ENCODE measurements at places on chromosomes 6 and 20. TPM values are rescaled to one million over a fixed set of nuclear protein-coding genes. Genes with fewer than 3 reads are reported as not detected.

GRCh38 chr6:136307351-136307750 lies 17.7 kb upstream of the BCLAF1 start:
- no peak for DNase-seq

- no peak for DNase-seq
These were observed 131.7 kb downstream of the GPX5 start for GRCh38 chr6:28657381-28657768.

DNA sequence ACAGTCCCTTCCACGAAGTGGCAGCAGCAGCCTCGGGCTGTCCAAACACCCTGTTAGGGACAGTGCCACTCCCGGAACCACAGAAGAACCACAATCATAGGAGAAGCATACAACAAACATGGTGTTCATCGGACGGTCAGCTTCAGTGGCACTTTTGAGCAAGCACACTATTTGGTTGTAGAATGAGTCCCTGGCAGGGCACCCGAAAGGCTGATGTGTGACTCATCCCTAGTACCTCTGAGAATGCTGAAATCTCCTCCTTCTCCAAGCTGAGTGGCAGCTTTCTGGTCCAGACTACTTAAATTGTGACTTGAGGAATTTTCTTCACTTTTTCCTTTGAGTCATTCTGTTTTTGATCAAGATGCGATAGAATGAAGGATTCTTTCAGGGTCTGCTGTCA lies 282.5 kb downstream of the ESR1 start:
- DNase-seq = no peak

DNA sequence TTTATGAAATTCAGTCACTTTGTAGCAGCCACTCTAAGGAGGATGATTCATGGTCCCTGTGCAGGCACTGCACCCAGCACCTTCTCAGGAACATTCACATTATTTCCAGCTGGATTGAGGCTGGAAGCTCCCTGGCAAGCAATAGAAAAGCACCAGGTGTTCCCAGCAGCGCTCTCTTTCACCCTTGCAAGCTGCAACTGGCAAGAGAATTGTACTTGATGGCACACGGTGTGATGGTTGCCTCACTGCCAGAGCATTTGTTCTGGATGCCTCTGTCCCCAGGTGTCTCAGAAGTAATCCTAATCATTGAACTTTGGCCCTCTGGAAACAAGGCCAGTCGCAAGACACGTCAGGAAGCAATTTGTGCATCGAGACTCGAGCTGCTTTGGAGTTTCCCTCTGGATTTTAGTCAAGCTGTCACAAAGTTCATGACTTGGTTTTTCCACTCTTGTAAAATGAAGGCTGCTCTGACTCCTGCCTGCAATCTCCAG lies 24.9 kb upstream of the PHACTR2 start:
- no peak for DNase-seq

- no peak for DNase-seq
These were observed 90.5 kb upstream of the VGLL2 start for GRCh38 chr6:117174835-117175360.

GRCh38 chr6:45997875-45998506 lies 17.7 kb downstream of the CLIC5 start:
- no peak for DNase-seq

DNA sequence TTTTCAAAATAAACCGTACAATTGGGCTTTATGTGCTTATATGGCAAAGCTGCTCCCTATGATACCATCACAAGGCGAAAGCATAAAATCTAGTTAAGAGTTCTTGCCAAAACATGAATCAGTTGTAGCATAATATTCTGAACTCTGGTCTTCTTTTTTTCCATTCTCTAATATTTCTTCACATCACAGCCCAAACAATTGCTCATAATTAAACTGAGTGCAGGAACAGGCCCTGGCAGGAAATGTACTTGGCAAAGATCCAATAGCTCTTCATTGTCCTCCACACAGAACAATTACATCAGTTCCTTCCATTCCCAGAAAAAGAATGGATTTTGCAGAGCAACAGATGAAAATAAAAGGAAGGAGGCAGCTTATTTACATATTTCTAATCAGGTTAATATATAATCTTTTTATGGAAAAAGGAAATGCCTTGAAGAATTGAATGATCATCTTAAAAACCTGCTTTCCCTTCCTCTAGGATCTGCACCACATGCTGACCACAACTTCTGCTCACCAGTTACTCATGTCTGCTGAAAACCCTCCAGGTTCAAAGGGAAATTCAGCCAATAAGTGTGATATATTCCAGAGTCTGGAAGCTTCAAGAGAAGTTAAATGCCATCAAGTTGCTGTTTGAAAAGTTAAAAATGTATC lies 123.3 kb upstream of the COL21A1 start:
- no peak for DNase-seq

DNA sequence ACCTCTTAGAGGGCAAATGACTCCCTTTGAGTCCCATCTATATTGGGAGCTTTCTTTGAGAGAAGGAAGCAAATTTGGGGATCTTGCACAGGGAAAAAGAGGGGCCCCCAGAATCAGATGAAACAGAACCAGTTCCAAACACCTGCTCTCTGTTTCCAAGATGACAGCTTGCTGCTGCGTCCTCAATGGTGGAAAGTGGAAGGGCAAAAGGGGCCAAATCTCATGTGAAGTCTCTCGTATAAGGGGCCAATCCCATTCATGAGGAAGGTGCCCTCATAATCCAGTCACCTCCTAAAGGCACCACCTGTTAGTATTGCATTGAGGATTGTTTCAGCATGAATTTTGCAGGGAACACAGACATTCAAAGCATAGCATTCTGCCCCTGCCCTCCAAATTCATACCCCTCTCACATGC lies 483 bp upstream of the SERPINB1 start:
- DNase-seq = no peak

- no peak for DNase-seq
These were observed 588.6 kb upstream of the MANEA start for GRCh38 chr6:94988701-94989100.

DNA sequence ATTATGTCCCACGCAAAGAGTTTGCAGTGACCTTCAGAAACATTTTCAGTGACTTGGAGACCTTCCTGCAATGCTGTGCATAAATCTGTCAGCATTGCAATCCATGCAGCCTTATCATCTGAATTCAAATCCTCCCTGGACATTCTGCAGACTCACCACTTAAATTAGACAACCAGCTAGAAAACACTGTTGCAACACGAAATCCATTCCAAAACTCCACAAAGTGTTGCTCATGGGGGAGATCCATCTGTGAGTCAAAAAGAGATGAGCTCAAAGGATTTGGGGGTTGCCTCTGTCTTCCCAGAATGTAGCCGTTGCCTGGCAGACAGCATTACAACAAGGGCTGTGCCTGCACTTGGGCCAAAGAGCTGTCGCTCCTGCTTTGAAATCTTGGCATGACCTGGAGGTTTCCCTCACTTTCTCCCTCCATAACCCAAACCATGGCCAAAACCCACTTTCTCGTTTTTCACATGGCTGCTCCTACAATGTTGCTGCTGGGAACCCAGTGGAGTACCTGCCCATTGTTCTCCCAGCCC lies 163.5 kb upstream of the CDYL start:
- no peak for DNase-seq

- DNase-seq = no peak
These were observed 63.8 kb downstream of the TNFRSF21 start for GRCh38 chr6:47245745-47246371.

SCRT2 gene
- not detected for total RNA-seq

GRCh38 chr6:100622907-100623692 lies 158.4 kb upstream of the SIM1 start:
- no peak for DNase-seq

- DNase-seq = no peak
These were observed 2.3 kb downstream of the KLHDC3 start for GRCh38 chr6:43016176-43016942.

DNA sequence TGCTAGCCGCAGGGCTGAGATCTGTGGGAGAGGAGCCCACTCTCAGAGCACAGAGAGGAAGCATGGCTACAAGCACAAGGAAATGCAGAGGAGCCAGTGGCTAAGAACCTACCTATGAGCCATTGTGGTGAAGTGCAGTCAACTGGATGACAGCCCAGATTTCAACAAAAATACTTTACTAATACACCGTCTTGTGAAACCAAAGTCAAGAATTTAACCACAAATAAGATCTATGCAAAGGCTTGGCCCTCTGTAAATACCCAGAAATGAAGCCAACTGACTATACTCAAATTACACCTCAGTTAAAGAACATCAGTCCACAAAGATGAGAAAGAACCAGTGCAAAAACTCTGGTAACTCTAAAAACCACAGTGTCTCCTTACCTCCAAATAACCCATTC lies 40.1 kb upstream of the PTCHD4 start:
- no peak for DNase-seq

DNA sequence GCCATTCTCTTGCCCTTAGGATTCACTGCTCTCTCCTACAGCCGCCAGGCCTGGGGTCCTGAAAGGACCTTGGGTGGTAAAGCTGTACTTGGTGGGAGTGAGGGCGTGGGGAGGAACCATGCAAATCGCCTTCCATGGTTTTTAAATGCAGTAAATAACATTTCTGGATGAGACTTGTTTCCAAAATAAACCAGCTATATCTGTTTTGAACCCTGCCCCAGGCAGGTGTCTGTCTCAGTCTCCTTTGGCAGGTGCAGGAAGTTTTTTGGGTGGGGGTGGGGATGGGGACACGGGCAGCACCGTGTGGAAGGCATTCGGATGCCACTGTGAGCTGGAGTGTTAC lies 14.3 kb downstream of the ITPA start:
- no peak for DNase-seq

DNA sequence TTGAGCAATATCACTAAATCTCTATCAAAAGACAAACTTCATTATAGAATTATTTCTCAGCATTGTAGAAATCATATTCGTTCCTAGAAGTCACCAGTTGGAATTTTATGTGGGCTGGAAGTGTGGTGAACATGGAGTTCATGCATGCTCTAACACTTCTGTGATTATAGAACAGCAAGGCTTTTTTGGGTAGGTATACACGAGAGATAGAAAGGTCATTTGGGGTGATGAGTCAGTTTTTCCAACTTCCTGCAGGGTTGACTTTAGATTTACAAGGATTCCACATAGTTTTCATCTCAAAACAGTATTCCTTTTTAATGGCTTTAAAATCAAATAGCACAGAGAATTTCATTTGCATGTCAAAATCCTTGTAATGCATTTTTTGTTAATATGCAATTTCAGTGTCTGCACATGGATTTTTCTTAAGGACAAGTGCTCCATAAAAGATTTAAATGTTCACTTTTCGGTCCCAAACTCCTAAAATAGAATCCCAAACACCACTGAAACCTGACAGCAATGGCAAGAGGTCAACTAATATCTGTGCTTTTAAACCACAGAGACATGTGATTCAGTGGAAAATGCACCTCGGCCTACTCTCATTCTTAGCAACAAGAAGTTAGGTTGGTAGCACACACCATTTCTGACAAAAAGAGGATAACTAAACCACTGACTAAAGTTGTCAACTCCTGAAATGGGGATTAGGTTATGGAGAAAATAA lies 211.0 kb downstream of the MOXD1 start:
- DNase-seq = no peak

KCNQ2 gene
- total RNA-seq = 0.49 TPM

ENTPD6 gene
- 110 TPM for total RNA-seq

DNA sequence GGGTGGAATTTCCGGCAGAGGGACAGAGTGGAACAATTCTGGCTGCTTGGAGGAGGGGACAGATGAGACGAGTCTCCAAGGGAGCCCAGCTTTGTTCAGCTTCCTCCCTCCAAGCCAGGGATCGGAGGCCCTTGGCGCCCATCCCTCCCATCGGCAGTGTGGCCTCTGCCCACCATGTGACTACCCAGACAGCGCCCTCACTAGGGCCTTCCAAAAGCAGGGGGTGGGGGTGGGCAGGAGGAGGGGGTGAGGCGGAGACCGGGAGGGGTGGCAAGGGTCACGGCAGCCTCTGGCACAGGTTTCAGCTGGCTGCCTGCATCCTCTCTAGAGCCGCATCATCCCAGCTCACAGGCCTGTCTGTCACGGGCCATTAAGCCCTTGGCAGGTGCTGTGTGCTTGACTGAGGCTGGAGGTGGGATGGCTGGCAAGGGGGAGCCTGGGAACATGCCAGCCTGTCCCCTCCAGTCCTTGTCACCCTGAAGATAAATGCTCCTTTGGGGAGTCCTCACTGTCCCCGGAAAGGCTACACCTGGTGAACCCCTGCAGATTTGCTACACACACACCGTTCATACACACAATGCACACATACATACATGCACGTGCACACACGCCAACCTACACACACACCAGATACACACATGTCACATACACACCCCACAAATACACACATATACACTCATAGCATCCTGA lies 6.2 kb upstream of the FGD2 start:
- DNase-seq = no peak

DNA sequence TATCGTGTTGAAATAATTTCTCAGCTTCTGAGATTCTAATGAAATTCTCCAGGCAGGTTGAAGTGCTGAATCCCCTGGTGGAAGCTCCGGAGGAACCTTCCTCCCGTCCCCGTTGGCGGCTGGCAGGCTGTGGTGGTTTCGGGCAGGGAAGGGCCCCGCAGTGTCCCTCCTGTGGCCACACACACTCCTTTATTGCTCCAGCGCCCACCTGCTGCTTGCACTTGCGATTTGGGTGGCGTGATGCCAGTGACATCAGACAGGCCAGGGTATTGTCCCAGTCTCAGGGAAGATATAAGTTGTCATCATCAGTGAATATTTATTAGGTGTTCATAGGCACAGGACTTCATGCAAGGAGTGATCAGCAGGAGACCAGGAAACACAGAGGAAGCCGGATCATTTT lies 530.4 kb downstream of the QKI start:
- no peak for DNase-seq

DNA sequence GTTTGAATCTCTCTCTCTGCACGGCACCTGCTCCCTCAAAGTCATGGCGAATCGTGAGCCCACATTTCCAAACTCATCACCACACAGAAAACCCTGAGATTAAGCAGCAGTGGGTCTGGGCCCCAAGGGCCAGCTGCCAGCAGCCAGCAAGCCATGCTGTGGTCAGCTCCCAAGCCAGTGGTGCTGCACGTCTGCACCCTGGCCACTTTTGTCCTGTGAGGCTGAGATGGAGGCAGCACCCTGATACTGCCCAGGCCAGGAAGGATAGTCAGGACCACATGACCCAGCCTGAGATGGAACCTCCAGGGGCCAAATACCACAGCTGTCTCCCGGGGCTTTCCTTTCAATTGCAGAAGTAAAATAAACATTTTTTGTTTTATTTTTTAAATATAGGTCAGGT lies 93.9 kb downstream of the PRND start:
- no peak for DNase-seq

DNA sequence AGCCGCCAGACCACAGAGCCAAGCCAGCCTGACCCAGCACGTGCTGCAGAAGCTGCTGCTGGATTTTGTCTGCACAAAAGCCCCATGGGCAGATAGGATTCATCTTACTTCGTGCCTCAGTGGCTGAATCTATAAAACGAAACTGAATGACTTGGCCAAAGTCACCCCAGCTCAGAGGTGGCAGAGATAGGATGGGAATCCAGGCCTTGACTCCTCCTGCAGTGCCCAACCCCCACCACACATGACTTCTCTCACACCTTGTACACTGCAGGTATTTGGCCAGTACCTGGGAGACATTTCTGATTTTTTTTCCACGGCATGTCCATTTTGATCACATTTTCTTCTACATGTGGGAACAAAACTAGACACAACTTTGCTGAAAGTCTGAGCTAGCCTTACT lies 182.1 kb downstream of the ANKRD60 start:
- DNase-seq = no peak

Data from naive thymus-derived CD8-positive, alpha-beta T cell (primary cell).